ENCODE measurements at places on chromosomes 5 and 9.

GRCh38 chr9:83471241-83471640, 67.0 kb downstream of the FRMD3 start:
- DNase-seq: no peak

DNA sequence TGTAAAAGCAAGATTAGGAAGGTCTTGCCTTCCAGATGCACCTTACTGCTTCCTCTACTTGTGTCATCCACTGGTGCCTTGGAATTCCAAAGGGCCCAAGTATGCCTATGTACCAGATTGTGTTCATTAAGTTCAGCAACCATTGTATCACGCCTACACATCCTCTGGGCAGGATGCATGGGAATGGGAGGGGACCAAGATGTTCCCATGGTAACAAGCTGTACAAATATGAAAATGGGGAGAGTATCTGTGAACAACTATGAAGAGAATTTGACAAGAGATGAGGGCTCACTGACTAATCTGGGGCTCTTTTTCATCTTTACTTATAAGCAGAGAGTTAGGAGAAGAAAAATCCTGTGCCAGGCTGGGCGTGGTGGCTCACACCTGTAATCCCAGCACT, 137.8 kb upstream of the MAP1B start:
- no peak for DNase-seq

DNA sequence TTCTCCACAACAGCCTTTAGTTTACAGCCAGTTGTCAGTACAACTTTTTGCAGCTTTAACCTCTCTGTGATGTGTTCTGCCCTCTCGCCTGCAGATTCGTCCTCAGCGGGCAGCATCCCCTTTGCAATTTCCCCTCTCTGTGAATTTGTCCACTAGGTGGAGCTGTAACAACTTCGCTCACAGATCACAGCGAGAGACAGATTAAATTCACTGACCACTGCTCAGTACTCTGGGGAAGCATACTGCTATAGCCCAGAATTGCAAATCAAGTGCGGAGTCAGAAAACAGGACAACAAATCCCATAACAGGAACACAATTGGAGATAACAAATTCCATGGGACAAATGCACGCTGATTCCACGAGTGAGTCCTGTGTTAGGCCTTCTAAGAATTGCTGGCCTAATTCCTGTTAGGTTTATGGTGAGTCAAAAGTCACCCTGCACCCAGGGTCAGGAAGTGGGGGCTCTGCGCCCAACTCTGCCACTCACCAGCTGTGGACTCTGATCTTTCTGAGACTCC, 2124.9 kb downstream of the MAT2B start:
- peak; percentile 21 for DNase-seq

DNA sequence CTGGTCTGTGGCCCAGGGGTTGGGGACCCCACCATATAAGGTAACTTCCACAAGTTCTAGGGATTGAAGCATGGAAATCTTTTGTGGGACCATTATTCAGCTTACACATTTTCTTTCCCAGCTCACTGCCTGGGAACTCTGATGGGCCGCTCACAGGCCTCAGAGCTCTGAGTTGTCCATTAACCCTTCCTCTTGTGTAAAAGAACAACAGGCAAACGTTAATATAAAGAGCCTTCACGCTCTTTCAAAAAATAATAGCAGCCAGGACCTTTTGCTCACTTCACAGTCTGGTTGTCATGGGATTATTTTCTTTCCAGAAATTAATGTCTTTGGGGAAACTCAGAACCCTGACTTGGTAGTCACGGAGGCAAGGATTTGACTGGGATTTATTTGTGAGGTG, 443.3 kb downstream of the AGTPBP1 start:
- DNase-seq: no peak

- DNase-seq: no peak
Measured at GRCh38 chr9:614431-614830, 227.1 kb upstream of the DMRT1 start.

DNA sequence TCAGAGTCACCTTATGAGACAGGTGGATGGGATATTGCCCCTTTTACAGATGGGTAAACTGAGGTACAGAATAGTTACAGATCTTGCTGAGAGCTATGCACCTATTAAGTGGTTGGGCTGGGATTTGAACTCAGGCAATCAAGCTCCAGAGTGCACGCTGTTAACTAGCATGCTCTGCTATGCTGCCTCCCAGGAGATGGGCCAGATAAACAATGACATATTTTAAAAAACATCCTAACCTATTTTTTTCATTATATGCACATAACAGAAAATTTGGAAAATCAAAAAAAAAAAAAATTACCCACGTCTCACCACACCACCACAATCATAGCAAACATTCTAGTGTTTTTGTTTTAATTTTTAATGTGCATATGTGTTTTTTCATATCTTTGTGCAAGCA, 123.4 kb upstream of the STC2 start:
- DNase-seq: no peak

GRCh38 chr9:121750715-121751623, 99.5 kb downstream of the DAB2IP start:
- DNase-seq: no peak

DNA sequence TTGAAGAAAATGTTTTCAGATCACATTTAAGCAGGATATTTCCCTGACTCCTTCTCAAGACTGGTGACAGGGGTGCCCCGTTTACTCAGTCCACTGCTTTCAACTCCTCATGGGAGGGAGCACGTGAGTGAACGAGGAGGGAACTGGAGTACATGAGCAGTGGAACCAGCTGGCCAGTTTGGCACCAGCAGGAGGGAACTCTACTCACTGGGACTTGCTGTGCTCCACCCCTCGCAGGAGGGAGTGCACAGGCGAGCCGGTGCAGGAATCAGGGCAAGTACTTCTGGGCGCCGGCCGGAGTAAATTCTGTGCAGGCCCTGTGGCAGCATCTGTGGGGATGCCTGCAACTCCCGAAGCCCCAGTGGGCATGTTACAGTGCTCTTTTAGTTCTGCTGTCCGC, 1941.1 kb upstream of the C9orf72 start:
- no peak for DNase-seq

DNA sequence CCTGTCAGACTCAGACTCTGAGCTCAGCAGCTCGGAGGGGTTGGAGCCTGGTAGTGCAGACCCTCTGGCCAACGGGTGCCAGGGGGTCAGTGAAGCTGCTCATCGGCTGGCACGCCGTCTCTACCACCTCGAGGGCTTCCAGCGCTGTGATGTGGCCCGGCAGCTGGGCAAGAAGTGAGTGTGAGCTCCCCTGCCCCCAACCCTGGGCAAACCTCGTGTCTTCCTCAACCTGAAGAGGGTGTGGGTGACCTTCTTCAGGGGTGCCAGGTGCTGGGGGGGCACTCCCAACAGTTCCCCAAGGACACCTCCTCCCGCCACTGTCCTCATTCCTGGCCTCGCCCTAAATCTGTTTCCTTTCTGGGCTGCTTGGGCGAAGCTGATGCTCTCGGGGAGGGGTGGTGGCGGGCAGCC, 18.6 kb downstream of the PSD2 start:
- no peak for DNase-seq

DNA sequence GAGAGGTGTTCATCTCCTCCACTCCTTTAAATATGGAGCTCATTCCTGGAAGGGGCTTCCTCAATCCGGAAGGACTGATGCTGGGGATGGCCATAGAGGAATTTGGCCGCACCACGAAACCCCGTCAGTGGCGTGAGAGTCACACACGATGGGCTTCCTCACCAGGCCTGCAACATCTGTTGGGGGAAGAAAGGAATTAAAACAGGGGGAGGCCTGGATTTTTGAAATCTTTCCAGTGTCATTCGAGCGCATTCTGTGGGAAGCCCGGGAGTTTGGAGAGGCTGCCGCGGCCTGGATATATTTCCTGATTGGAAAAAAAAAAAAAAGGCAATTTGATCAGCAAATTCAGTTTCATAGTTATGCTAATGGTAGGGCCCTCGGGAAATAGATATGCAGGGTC, 76.3 kb upstream of the ORM1 start:
- DNase-seq: peak; percentile 88

DNA sequence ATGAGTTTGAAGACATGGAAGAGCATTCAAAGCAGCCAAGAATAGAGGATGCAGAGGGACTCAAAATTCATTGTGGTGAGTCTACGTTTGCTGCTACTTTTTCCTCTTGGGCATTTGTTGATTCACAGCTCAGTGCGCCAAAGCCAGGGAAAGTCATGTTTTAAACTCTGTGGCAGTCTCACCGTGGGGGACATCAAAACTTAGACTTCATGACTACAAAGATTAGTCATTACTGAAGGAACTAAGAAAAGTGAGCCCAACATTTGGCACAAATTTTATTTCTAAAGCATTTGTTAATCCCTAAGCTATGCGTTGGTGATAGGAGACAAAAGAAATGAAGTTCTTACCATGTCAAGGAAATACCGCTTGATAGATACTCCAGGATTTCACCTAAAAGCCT, 73.7 kb upstream of the MTAP start:
- DNase-seq: no peak

DNA sequence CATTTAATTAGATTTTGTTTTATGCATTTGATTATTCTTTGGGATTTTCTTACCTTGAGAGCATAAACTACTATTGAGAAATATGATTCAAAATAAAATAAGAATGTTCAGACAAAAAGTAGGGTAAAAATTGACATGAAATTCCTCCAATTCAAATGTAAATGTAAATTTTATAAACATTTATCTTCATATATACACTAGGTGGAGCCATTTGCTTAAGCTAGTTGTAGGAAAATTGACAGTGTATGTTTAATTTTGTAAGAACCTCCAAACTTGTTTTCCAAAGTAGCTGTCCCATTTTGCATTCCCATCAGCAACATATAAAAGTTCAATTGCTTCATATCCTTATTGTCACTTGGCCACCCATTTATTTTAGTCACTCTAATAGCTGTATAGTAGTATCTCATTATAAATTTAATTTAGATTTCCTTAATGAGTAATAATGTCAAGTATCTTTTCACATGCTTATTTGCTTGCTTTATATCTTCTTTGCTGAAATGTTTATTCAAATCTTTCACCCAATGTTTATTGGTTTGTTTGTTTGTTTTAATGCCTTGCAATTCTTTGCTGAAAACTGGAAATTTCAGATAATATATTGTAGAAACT, 37.6 kb upstream of the SLCO6A1 start:
- no peak for DNase-seq

DNA sequence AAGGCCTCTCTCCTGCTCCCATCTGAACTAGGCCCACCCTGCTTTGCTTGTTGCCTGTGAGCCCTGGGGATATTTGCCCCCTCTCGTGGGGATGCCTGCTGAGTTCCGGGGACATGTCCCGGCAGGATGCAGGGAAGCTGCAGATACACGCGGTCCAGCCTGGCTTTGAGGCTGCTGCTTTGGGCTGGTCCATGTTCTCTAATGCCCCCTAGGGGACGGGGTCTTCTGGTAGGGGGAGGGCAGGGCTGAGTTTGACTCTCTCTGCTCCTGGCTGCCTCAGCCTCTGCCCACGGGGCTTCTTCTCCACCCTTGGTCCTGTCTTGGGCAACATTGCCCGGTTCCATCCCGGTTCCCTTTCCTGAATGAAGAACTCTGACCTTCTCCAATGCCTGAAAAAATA, 84.9 kb upstream of the ASS1 start:
- DNase-seq: no peak

DNA sequence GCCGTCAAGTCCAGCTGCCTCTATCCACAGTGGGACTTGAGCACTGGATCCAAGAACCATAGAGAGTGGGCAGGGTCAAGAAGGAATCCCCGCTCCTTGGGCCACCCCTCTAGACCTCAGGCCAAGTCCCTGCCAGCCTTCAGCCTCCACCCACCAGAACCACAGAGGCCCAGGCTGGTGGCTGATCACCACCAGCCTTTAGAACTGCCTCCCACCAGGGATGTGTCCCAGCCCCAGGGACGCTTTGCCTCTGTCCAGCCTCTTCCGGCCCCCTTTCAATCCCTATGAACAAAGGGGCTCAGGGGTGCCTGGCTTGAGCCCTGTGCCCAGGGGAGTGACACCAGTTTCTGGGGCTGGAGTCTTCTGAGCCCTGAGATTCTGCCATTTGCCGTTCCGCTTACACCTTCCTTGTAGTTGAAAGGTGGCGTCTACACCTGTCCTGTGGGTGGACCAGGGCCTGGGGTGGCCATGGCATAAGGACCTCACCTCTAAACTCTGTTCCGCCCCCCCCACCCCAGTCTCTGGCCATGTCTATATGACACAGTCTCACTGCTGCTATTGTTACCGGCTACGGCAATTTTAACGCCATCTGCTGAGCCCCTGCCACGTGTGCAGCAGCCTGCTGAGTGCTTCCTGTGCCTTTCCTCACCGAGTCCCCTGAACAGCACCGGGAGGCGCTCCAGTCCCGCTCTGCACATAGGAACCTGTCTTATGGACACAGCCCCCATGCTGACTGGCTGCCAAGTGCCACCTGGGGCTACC, 35.7 kb upstream of the ORM1 start:
- DNase-seq: no peak

DNA sequence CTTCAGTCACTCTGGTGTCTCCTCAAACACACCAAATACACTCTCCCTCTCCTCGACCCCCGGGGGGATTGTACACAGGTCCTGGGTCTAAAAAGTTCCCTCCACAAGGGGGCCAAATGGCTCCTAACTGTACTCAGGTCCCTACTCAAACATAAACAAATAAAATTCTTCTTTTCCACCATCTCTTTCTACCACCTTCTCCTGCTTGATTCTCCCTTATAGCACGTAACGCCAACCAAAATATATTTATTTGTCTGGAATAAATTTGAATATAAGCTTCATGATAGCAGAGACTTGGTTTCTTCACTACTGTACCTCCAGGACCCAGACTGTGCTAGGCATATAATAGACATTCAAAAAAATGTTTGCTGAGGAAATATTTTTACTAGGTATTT, 21.4 kb downstream of the ZNF608 start:
- DNase-seq: no peak

DNA sequence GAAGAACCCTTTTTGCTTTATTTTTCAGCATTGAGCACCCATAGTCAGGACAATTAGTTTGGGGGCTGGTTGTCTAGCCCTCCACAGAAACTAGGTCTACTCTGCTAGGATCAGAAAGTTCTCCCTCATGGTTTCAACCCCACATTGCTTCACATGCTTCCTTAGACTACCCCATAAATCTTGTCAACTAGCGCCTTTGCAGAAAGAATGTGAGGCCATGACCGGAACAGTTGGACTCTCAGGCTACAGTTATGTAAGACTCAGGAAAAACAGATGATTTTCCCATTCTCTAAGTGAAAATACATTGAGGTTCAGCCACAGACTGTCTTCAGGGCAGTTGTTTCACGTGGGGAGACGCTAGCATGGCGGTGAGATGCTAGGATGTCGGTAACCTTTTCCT, 255.6 kb downstream of the NR3C1 start:
- DNase-seq: no peak

- DNase-seq: no peak
Measured at GRCh38 chr5:126983874-126984266, 46.5 kb downstream of the MARCHF3 start.

GRCh38 chr5:134101686-134102439, 12.6 kb upstream of the TCF7 start:
- no peak for DNase-seq

DNA sequence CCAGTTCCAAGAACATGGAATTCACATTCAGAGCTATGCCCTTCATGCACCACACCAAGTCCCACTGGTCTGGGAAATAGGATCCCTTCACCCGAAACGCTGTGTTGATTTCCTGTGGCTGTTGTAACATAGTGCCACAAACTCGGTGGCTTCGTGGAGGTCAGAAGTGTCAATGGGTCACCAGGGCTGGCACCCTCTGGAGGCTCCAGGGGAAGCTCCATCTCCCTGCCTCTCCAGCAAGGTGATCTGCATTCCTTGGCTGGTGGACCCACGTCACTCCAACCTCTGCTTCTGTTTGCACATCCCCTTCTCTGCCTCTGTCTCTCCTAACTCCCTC, 28.9 kb upstream of the ALDH1B1 start:
- no peak for DNase-seq
